ENCODE measurements at places on chromosomes 1 and 21. TPM values are rescaled to one million over a fixed set of nuclear protein-coding genes. Genes with fewer than 3 reads are reported as not detected.

GRCh38 chr1:19199969-19200604 lies 10.0 kb downstream of the UBR4 start:
- peaks cover 18% of the 10 kb centered on the region for H3K4me1 ChIP-seq
- H3K27me3 ChIP-seq, result no peaks in the 10 kb centered on the region
- H3K4me3 ChIP-seq, result no peak overlapping the region
- DNase-seq, result no peak

- no peak overlapping the region for H3K27ac ChIP-seq
- H3K36me3 ChIP-seq, result no peaks in the 10 kb centered on the region
- no peak for DNase-seq
- H3K27me3 ChIP-seq, result no peaks in the 10 kb centered on the region
Measured at GRCh38 chr1:199688133-199688676, 339.3 kb upstream of the NR5A2 start.

DNA sequence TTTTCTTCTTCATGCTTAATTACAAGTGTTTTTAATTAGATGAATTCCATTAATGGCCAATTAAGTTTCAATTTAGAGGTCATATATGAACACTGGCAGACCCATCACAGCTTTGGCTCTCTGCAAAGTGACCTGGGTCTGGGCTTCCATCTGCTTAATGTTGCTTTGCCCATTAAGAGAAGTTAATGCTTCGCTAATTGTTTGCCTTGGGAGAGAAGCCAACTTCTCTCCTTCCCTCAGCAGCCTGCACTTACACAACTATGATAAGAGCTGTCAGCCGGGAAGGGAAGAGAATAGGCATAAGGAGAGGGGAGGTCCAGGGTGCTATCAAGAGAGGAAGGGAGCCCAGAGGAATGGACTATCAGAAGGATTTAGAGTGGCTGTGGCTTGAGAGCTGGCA lies 29.0 kb upstream of the CCDC190 start:
- H3K27me3 ChIP-seq, result no peaks in the 10 kb centered on the region
- no peak overlapping the region for H3K4me3 ChIP-seq
- no peaks in the 10 kb centered on the region for H3K36me3 ChIP-seq
- H3K4me1 ChIP-seq, result no peaks in the 10 kb centered on the region

GRCh38 chr1:9289711-9290485 lies 2.8 kb upstream of the SPSB1 start:
- H3K4me1 ChIP-seq, result peaks cover 24% of the 10 kb centered on the region
- no peaks in the 10 kb centered on the region for H3K27me3 ChIP-seq
- no peak overlapping the region for H3K4me3 ChIP-seq
- DNase-seq, result no peak

GRCh38 chr1:71031426-71031825 lies 16.2 kb downstream of the PTGER3 start:
- H3K27me3 ChIP-seq, result no peaks in the 10 kb centered on the region
- H3K36me3 ChIP-seq, result no peaks in the 10 kb centered on the region
- no peak overlapping the region for H3K4me3 ChIP-seq
- no peak for DNase-seq
- no peak overlapping the region for H3K27ac ChIP-seq

- H3K27ac ChIP-seq, result no peak overlapping the region
- DNase-seq, result no peak
- H3K36me3 ChIP-seq, result no peaks in the 10 kb centered on the region
- H3K4me1 ChIP-seq, result no peaks in the 10 kb centered on the region
- no peaks in the 10 kb centered on the region for H3K27me3 ChIP-seq
Measured at GRCh38 chr21:35825370-35826353, 234.7 kb downstream of the SETD4 start.

- H3K4me1 ChIP-seq, result peaks cover 29% of the 10 kb centered on the region
- H3K27ac ChIP-seq, result no peak overlapping the region
- DNase-seq, result no peak
- no peaks in the 10 kb centered on the region for H3K27me3 ChIP-seq
- H3K4me3 ChIP-seq, result no peak overlapping the region
Measured at GRCh38 chr1:202812176-202813026, 1.6 kb downstream of the PCAT6 start.

GRCh38 chr1:196209983-196210382 lies 398.3 kb downstream of the KCNT2 start:
- H3K27ac ChIP-seq, result no peak overlapping the region
- no peak overlapping the region for H3K4me3 ChIP-seq
- no peaks in the 10 kb centered on the region for H3K27me3 ChIP-seq
- peaks cover 4% of the 10 kb centered on the region for H3K4me1 ChIP-seq
- no peaks in the 10 kb centered on the region for H3K36me3 ChIP-seq

DNA sequence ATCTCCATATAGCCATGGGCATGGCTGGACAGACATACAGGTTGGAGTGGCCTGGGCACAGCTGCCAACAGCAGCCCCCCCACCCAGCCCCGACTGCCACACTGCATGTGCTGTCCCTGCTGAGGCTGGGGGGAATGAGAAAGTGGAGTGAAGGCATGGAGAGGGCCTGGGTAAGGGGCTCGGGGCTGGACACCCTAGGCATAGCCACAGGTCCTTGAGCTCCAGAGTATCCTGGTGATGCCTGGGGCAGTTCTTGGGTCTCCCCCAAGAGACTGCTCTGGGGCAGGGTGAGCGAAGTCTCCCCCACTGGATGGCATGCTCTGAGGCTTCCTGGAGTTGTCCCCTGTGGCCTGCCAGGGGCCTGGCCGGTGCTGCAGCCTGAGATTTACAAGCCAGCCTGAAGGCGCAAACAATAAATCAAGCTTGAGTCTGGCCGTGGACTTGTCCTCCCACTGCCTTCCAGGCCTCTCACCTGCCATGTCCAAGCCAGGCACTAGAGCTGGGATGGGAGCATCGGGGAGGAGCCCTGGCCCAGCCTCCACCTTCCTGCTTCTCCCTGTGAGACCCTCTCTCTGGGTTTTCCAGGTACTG lies 53.6 kb downstream of the FOXO6 start:
- no peaks in the 10 kb centered on the region for H3K36me3 ChIP-seq
- peaks cover 14% of the 10 kb centered on the region for H3K4me1 ChIP-seq
- no peak overlapping the region for H3K27ac ChIP-seq
- H3K27me3 ChIP-seq, result peaks cover 6% of the 10 kb centered on the region
- no peak overlapping the region for H3K4me3 ChIP-seq

GRCh38 chr1:231354330-231355020 lies 16.4 kb downstream of the SPRTN start:
- no peak for DNase-seq
- peaks cover 7% of the 10 kb centered on the region for H3K4me1 ChIP-seq

DNA sequence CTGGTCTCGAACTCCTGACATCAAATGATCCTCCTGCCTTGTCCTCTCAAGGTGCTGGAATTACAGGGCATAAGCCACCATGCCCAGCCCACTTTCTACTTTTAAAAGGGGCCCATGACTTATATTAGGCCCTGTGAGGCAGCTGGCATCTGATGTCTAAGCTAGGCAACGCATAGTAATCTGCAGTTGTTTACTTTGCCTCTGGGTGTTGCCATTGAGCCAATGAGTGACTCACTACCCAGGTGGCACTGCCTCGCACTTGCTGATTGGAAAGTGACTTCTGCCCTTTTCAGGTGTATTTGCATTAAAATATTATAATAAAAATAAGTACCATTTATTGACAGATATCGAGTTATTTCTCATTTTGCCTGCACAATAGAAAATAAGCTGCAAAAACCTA lies 84.9 kb downstream of the KIF14 start:
- no peaks in the 10 kb centered on the region for H3K4me1 ChIP-seq
- no peak overlapping the region for H3K27ac ChIP-seq
- H3K36me3 ChIP-seq, result no peaks in the 10 kb centered on the region
- DNase-seq, result peak; percentile 33

DNA sequence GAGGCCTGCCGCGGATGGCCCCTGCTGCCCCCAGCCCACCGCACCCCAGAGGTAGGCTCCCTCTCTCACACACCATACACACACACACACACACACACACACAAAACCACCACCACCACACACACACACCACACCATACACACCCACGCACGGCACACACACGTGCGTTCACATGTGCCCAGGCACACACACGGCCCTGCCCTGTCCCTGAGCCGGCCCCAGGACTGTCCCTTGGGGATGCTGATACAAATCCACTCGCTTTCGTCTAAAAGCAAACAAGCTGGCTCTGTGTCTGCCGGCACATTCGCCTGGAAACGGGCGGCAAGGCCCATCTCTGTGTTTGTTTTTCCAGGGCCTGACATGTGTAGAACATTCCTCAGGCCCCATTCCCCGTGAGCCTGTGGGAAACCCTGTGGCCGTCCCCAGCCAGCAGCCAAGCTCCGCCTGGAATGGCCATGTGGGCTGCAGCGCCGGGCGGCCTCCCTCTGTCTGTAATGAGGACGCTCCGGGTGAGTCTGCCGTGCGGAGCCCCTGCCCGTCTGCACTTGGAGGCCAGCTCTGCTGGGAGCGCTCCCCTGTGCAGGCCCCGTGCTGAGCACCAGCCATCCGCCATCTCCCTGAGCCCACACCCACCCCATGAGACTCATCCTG lies 67.4 kb downstream of the DMRTB1 start:
- no peaks in the 10 kb centered on the region for H3K36me3 ChIP-seq
- DNase-seq, result no peak
- H3K27ac ChIP-seq, result no peak overlapping the region

DNA sequence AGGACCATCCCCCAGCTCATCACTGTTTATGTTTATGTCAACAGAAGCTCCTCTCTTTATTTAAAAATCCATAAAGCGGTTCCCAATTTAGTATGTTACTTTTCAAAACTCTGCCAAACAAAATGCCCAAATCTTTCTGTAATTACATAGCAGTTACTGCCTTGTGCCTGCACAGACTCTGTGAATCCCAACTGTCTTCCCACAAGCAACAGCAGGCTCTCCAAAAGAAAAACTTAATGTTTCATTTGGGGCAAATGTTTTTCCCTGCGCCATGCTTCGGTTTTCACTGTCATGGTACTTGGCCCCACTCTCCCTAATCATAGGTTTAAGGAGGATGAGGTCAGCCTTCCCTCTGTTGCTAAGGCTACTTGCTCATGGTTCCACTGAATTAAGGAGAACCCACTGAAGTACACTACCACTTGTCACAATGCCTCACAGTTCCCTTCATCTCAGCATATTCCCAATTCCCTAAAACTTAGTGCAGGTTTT lies 4.6 kb downstream of the COLGALT2 start:
- no peaks in the 10 kb centered on the region for H3K36me3 ChIP-seq
- DNase-seq, result no peak
- peaks cover 9% of the 10 kb centered on the region for H3K4me1 ChIP-seq
- peaks cover 38% of the 10 kb centered on the region for H3K27me3 ChIP-seq
- H3K27ac ChIP-seq, result no peak overlapping the region
- H3K4me3 ChIP-seq, result no peak overlapping the region

GRCh38 chr1:19078536-19078935 lies 122.1 kb upstream of the IFFO2 start:
- H3K27ac ChIP-seq, result no peak overlapping the region
- H3K27me3 ChIP-seq, result no peaks in the 10 kb centered on the region
- peaks cover 94% of the 10 kb centered on the region for H3K4me1 ChIP-seq

DNA sequence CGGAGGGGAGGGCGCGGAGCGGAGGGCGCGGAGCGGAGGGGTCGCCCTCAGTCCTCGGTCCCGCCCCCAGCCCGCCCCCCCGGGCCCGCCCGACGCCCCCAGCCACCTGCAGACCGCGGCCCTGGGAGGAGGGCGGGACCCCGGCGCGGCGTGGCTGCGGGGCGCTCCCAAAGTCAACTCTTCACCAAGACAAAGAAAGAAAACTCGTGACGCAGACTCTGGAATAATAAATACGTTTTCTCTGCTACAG lies 1.2 kb downstream of the HES4 start:
- H3K36me3 ChIP-seq, result no peaks in the 10 kb centered on the region
- peaks cover 17% of the 10 kb centered on the region for H3K4me1 ChIP-seq
- peaks cover 28% of the 10 kb centered on the region for H3K27me3 ChIP-seq
- H3K27ac ChIP-seq, result no peak overlapping the region
- peak overlapping the region; percentile 66 for H3K4me3 ChIP-seq

DNA sequence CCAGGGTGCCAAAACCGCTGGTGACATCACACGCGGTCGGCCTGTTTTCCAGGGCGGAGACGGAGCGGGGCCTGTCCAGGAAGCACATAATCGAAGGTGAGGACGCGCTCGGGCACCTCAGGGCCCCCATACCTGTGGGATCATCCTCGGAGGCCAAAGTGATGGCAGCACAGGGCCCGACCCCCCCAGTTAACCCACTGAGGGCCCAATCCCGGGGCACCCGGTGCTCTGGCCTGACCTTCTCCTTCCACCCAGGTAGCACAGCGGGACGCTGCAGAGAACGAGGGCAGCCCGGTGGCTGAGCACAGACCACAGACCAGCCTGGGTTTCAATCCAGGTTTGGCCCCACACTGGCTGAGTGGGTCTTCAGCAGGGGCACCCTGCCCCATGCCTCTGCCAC lies 43.3 kb downstream of the KCNAB2 start:
- no peak overlapping the region for H3K27ac ChIP-seq
- peaks cover 6% of the 10 kb centered on the region for H3K27me3 ChIP-seq
- no peaks in the 10 kb centered on the region for H3K36me3 ChIP-seq
- no peaks in the 10 kb centered on the region for H3K4me1 ChIP-seq
- DNase-seq, result no peak
- no peak overlapping the region for H3K4me3 ChIP-seq

DNA sequence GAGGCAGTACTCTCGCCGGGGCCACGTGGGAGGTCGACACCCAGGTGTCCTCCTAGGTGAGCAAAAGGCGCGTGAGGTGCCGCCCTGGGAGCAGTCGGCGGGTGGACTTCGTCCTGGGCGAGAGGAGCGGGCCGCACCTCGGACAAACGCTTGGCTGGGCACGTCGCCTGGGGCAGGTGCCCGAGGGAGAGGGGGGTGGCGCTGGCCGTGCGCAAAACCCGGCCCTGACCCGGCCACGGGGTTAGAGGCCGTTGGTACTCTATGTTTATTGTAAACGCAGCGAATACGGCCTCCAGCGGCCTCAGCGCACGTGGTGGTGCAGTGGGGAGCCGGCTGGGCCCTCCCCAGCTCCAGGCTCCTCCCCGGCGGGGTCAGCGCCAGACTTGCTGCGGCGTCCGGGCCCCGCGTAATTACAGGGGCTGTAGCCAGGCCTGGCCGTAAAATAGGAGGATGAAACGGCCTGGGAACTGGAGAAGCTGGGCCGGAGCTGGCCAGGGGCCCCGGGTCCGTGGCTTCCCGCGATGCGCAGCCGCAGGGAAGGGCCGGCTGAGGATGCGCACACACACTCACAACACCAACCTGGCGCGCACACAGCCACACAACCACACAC lies 1.6 kb upstream of the EFNA1 start:
- peaks cover 55% of the 10 kb centered on the region for H3K4me1 ChIP-seq
- H3K27ac ChIP-seq, result peak overlapping the region; percentile 84
- H3K36me3 ChIP-seq, result peaks cover 6% of the 10 kb centered on the region
- no peak for DNase-seq
- peak overlapping the region; percentile 76 for H3K4me3 ChIP-seq
- H3K27me3 ChIP-seq, result no peaks in the 10 kb centered on the region

GRCh38 chr1:116878804-116879477 lies 30.8 kb upstream of the PTGFRN start:
- peak; percentile 96 for DNase-seq
- H3K27ac ChIP-seq, result peak overlapping the region; percentile 96
- H3K36me3 ChIP-seq, result no peaks in the 10 kb centered on the region
- no peaks in the 10 kb centered on the region for H3K27me3 ChIP-seq
- peaks cover 48% of the 10 kb centered on the region for H3K4me1 ChIP-seq
- peak overlapping the region; percentile 1 for H3K4me3 ChIP-seq

- H3K36me3 ChIP-seq, result no peaks in the 10 kb centered on the region
- H3K27ac ChIP-seq, result no peak overlapping the region
- no peak for DNase-seq
- no peaks in the 10 kb centered on the region for H3K4me1 ChIP-seq
- H3K4me3 ChIP-seq, result no peak overlapping the region
Measured at GRCh38 chr1:79042117-79042516, 35.6 kb upstream of the ADGRL4 start.

Gene CAMK1G
- not detected for polyA plus RNA-seq

Gene TBX19
- 1.2 TPM for polyA plus RNA-seq

Gene IVL
- 231 TPM for polyA plus RNA-seq

Gene B3GALT2
- not detected for polyA plus RNA-seq

Gene HTR1D
- 0.30 TPM for polyA plus RNA-seq

Gene SLC30A10
- 0.08 TPM for polyA plus RNA-seq

Gene HCRTR1
- not detected for polyA plus RNA-seq

Gene KRTAP19-3
- polyA plus RNA-seq, result not detected

Gene AIM2
- polyA plus RNA-seq, result 0.17 TPM

Gene ACP6
- polyA plus RNA-seq, result 8.0 TPM

Gene LCE1F
- polyA plus RNA-seq, result not detected

Gene CCDC27
- not detected for polyA plus RNA-seq

Gene KCNH1
- 0.03 TPM for polyA plus RNA-seq
